ENCODE measurements at places on chromosomes 13 and 19.

- DNase-seq, result no peak
These were observed 234.3 kb upstream of the STARD13 start for GRCh38 chr13:33519561-33520467.

GRCh38 chr13:104779311-104779993 is 1713.2 kb upstream of the SLC10A2 start:
- no peak for DNase-seq

DNA sequence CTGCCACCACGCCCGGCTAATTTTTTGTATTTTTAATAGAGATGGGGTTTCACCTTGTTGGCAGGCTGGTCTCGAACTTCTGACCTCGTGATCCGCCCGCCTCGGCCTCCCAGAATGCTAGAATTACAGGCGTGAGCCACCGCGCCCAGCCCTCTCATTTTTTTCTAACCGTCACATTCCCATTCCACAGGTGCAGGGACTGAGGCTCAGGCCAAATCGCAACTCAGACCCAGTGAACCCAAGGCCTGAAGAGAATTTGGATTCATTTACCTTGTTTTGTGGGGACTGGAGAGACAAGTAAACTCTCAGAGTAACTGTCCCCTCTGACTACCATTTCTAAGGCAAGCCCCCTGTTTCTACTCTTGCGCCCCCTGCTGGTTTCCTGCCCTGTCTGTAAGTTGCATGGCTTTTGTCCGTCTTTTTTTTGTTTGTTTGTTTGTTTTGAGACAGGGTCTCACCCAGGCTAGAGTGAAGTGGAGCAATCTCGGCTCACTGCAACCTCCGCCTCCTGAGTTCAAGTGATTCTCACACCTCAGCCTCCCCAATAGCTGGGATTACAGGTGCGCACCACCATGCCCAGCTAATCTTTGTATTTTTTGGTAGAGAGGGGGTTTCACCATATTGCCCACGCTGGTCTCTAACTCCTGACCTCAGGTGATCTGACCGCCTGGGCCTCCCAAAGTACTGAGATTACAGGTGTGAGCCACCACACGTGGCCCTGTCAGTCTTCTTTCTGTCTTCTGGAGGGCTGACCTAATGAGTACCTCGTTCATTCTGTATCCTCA is 2.3 kb upstream of the STRN4 start:
- peak; percentile 82 for DNase-seq

GRCh38 chr19:12955996-12956395 is 1.0 kb downstream of the GADD45GIP1 start:
- no peak for DNase-seq

- DNase-seq, result no peak
These were observed 9.4 kb downstream of the SCGB2B2 start for GRCh38 chr19:34667349-34668076.

DNA sequence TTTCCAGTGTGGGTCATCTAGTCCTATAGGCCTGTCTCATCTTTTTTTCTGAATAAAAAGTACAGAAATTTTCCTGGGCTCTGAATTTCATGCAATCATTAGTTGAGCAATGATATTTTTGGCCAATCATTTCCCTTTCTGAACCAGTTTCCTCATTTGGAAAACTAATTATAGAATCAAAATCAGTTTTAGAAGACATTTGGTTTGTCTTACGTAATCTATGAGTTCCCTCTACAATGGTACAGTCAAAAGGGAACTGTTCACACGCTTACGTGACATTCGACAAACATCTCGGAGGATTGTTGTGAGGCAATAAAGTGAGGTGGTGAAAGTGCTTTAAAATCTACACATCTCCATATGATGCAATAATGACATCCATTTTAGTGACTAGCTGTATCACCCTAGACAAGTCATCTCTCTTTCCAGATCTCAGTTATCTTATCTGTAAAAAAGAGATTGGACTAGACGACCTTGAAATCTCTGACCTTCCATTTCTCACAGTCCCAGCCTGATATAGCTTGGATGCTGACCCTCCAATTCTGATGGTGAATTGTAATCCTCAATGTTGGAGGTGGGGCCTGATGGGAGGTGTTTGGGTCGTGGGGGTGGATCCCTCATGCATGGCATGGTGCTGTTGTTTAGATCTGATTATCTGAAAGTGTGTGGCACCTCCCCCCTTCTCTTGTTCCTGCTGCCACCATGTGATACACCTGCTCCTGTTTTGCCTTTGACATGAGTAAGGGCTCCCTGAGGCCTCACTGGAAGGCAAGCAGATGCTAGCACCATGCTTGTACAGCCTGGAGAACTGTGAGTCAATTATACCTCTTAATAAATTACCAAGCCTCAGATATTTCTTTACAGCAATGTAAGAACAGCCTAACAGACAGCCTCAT is 26.7 kb downstream of the FLT1 start:
- no peak for DNase-seq

- DNase-seq, result no peak
These were observed 587.4 kb downstream of the LMO7 start for GRCh38 chr13:76223565-76223964.

DNA sequence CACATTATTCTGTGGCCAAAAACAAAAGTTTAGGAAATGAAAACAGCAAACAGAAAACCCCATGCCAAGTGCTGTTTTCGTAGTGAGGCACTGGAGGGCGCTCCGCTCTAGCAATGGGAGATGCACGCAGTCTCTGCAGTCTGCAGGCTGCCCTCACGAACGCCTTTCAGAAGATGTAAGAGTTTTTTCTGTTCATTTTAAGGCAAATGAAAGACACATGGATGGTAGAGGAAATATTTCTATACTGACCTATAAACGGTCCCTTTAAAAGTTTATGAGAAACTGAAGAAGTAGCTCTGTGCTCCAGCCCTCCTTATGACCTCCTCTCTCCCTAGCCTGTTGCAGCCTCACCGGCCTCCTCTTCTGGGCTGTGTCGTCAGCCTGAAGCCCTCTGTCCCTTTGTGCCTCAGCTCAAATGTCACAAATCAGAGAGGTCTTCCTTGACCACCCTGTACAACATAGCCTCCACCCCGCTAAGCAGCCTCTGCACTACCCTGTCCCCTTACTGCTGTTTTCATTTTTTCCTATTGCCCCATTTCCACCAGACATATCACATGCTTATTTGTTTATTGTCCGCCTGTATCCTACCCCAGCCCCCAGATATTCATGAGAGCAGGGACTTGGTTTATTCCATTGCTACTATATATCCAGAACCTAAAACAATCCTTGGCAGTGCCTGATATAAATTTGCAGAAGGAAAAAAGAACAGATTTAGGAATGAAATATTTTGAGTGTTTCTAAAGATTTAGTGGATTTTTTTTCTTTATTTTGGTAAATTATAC is 116.4 kb downstream of the TM9SF2 start:
- no peak for DNase-seq

GRCh38 chr13:26475176-26476110 is 82.0 kb upstream of the WASF3 start:
- DNase-seq, result no peak

- DNase-seq, result no peak
These were observed 2.4 kb downstream of the NR2F6 start for GRCh38 chr19:17243211-17243829.

DNA sequence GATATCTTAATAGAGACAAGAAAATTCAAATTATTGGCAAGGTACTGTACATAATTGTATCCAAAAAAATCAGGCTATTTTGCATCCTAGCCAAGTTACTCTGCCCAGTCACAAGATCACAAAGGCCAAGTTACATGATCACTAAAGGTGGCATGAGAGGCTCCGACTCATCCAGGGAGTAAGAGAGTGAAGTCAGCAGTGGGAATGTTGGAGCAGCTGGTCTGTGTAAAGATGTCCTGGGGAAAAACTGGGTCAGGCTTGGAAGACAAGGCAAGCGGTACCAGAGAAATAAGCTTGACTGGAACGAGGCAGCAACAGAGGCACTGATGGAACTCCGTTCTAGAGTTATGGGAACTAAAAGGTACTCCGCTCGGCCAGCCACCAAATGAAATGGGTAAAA is 50.2 kb upstream of the PSG2 start:
- DNase-seq, result no peak

DNA sequence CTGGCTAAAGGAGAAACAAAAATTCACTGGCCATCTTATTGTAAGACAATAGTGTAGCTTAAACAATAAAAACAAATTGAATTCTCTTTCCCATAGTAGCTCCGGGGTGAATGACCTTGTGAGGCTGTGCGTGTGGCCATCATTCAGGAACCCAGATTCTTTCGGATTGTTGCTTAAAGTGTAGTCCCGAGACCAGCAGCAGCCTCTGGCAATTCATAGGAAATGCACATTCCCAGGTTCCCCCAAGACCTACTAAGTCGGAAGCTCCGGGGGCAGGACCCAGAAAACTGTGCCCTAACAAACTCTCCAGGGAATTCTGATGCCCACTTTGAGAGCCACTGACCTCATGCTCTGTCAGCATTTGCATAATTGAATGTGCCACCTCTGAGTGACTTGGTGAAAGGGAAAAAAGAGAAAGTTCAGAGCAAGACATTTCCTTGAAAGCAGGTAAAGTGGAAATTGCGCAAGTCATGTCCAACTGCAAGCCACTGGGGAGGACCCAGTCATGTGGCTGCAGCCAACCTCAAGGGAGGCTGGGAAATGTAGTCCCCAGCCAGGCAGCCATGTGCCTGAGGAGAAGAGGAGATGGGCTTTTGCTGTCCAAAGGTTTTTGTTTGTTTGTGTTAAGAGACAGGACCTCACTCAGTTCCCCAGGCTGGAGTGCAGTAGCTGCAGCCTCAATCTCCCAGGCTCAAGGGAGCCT is 50.7 kb upstream of the PNMA8B start:
- DNase-seq, result no peak

DNA sequence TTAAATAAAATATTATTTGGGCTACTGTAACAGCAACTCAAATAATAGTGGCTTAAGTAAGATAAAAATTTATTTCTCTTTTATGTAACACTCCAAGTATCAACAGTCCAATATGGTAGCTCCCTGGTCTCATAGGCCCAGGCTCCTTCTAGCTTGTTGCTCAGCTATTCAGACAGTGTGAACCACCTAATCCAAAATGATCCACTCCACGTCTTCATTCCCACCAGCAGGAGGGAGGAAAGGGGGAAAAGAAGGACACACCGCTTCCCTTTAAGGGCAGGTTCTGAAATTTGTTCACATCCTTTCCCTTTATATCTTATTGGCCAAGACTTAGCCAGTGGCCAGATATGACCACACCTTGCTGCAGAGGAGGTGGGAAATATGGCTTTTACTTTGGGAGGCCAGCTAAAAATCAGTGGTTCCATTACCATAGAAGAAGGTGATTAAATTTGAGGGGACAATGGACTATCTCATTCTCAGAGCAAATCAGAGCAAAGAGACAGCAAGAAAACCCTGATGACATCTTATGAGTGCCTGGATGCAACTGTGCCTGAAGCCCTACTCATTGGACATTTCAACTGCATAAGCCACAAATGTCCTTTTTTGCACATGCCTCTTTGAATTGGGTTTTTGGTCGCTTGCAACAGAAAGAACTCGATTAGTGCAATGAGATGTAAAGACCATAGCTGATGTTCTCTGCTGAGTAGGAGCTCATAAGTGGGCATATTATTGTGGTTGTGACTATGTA is 7.0 kb upstream of the EPOR start:
- no peak for DNase-seq

- no peak for DNase-seq
These were observed 11.1 kb downstream of the SYT3 start for GRCh38 chr19:50628551-50628950.
